Activated T-cell treated with anti-CD3 and anti-CD28 coated beads for 1 hour (primary cell): ENCODE measurements at places on chromosomes 11 and 22.
A peak's percentile ranks its signal among the peaks of the same experiment; 100 is the strongest.

- no peak for DNase-seq
Observed at GRCh38 chr11:48074425-48075181, 94.2 kb downstream of the PTPRJ start.

- DNase-seq: peak; percentile 14
Observed at GRCh38 chr22:48968201-48968959, 859.3 kb downstream of the BRD1 start.

DNA sequence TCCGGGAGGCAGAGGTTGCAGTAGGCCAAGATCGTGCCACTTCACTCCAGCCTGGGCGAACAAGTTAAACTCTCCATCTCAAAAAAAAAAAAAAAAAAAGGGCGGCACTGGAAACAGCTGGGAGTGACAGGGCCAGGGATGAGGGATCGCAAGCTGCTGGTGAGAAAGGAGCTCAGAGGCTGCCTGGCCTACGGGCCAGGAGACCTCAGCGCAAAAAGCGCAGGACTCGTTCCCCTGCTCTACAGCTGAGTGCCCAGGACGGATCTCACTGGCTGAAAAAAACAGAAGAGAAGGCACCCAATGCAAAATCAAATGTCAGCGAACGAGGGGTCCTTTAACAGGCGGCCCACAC, 650 bp upstream of the NUP50 start:
- no peak for DNase-seq

DNA sequence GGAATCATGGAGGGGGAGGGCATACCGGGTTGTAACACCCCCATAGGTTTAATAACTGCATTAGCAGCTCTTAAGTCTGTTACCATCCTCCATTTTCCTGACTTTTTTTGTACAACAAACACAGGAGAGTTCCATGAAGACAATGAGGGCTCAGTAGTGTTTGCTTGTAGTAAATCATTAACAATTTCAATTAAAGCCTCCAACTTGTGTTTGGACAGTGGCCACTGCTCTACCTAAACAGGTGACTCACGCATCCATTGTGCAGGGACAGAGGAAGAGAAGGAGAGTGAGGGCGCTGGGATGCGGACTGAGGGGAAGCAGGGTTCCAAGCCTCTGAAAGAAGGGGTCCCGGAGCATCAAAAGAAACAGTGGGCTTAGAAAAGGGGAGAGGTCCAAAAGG, 21.3 kb upstream of the MTNR1B start:
- no peak for DNase-seq

DNA sequence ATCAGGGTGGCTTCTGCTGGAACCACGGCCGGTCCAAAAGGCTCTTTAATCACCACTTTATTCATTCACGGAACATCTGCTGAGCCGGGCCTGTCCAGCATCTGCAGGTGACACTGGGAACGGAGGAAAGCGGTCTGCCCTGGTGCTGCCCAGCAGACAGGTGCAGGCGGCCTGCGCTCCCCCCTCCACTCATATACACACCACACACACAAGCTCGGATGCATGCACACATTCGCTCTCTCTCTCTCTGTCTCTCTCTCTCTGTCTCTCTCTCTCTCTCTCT, 736.9 kb downstream of the BRD1 start:
- DNase-seq: no peak

- no peak for DNase-seq
Observed at GRCh38 chr11:60919956-60920355, 4.3 kb upstream of the TMEM132A start.

GRCh38 chr11:34339149-34340064, 18.4 kb downstream of the ABTB2 start:
- no peak for DNase-seq

DNA sequence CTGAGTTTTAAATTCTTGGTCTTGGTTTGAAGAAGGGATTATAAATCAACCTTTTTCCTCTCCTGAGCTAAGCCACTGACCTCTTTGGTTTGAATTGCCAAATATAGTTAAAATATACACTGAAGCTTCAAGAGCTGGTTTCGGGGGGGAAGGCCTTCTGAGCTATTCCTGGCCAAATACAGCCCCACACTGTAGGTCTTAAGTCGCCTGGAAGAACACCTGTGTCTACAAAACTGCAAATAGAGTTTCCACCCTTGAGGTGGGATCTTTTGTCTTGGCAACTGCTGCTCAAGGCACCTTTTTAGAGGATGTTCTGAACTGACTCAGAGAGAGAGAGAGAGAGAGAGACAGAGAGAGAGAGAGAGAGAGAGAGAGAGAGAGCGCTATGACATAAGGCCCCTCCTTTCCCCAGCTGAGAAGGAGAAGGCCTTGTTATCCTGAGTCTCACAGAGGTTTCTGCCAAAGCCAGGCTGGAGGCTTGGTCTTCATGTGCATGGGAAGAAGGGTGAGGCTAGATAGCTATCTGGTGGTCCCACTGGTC, 5.5 kb downstream of the ADM start:
- no peak for DNase-seq

DNA sequence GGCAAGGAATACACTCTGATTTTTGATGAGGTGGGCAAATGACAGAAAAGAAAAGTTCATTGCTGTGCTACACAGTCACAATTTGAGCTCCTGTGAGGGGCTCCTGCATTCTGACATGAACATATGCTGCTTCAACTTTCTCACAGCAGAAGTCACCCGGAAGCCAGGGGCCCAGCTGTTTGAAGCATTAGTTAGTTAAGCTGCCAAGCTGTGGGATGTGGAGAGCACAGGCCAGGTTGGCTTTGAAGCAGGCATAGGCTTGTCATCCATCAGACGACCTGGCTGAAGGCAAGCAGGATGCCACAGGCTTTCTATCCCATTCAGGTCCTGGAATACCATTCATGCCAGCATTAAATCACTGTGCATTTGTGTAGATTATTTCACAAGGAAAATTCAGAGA, 63.1 kb downstream of the MTNR1B start:
- DNase-seq: no peak

- no peak for DNase-seq
Observed at GRCh38 chr22:39581303-39581702, 10.8 kb downstream of the CACNA1I start.

- DNase-seq: no peak
Observed at GRCh38 chr11:67606093-67606491, 644 bp upstream of the NDUFV1 start.

DNA sequence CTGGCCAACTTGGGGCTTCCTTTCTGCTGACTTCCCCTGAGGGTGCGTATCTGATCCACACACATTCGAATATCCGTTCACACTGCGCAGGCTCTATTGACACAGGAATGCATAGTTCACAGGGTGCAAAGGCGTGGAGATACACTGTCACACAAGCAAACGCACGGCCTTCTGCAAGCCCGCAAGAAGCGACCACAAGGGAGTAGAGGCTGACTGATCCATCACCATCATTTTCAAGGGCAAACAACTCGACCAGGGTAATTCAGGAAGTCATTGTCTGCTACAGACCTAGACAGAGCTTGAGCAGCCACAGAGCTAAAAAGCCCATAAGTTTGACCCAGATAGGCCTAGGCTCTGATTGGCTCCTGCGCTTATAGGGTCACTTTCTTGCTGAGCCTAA, 392.3 kb downstream of the MN1 start:
- DNase-seq: no peak

DNA sequence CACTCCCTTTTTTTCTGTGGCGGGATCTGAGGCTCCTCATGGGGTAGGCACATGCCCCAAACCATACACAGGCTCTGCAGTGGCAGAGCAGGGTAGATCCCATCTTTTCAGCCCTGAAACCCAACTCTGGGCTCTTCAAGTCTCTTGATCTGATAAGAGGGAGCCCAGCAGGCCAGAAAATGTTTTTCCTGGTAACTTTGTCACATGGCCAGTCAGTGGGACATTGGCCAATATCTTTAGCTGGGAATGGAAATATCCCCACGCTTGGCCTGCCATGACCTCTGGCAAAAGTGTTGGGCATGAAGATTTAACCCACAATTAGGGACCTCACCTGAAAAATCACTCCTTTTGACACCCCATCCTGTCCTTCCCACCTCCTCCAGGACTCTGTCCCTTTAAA, 8.1 kb downstream of the INPP5J start:
- no peak for DNase-seq

GRCh38 chr22:40426594-40427333, 56.4 kb downstream of the SGSM3 start:
- DNase-seq: no peak

DNA sequence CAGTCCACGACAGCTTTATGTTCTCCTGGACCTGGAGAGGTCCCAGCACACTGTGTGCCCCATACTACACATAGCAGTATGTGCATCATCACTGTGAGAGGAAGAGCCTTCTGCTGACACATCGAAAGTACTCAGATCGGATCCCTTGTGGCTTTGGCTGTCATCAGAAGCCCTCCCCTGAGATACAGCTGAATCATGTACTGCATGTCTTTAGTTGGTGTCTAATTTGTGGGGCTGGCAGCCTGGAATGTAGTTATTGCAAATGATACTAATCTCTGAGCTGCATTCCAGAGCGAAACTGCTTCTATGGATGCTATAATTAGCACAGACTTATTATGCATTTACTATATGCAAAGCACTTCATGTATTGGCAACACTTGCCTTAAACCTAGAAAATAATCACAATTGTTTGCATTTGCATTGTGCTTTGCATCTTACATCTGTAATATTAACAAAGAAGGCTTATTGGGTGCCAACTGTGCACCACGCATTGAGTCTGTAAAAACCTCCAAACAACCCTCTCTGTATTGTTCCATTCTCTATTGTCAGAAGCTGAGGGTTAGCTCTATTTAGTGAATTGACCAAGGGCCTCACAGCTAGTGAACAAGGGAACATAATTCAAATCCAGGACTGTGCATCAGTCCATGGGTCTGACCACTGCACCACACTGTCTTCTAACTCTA, 89.2 kb upstream of the CRTAM start:
- DNase-seq: no peak

DNA sequence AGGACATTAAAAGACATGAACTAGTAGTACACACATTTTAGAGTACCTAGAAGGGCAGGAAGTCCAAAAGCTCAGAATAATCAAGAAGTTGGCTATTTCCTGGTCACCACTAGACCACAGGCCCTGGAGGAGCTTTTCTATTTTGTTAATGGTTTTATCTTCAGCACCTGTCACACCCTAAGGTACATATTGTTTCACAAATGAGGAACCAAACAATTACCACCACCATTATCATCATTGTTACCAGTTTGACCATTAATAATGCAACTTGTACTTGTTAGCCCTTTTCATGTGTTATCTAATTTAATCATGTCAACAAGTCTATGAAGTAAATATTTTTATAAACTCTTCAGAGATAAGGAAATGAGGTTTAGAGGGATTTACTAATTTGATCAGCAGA, 4.9 kb downstream of the MRPL48 start:
- DNase-seq: no peak
